Kidney (tissue), 22 donors: ENCODE measurements at places on chromosomes 5 and 9. TPM values are rescaled to one million over a fixed set of nuclear protein-coding genes. Genes with fewer than 3 reads are reported as not detected.

DNA sequence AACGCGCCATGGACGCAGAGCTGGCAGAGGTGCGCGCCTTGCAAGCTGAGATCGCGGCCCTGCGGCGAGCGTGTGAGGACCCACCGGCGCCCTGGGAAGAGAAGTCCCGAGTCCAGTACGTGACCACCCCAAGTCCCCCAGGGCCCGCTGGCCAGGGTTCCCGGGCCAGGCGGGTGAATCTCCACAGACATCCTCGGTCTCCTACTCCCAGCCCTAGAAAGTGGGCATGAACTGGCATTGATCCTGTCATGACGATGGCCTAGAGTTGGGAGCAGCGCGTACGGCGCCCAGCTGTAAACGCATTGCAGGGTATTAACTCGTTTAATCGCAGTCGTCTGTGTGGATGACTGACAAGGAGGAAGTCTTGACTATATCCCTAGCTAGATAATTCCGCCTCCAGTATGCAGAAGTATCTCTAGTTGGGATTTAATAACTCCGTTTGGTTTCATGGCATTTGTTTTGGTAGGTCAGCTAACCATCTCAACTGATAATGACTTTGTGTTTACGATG lies 293 bp downstream of the CENPP start:
- DNase-seq = peak; percentile 87

GRCh38 chr5:9782826-9783560 lies 152.8 kb upstream of the TAS2R1 start:
- DNase-seq = peak; percentile 23

DNA sequence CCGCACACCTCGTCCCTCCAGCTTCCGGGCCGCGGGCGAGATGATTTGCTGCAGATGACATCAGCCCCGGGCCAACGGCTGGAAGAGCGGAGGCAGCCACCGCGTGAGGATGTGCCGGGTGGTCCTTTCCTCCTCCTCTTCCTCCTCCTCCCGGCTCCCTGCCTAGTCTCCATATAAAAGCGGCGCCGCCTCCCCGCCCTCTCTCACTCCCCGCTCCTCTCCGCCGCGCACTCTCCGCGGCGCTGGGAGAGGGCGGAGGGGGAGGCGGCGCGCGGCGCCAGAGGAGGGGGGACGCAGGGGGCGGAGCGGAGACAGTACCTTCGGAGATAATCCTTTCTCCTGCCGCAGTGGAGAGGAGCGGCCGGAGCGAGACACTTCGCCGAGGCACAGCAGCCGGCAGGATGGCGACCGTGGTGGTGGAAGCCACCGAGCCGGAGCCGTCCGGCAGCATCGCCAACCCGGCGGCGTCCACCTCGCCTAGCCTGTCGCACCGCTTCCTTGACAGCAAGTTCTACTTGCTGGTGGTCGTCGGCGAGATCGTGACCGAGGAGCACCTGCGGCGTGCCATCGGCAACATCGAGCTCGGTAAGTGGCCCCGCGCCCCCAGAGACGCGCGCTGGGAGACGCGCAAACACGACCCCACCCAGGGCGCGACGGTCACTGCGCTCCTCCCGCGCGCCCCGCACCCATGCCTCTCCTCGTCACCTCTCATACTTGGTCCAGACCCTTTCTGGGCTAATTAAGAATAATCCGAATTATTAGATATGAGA lies at the start of gene MAP1B:
TSS of gene MAP1B (plus strand) at position 345 of the 770 bp plus-strand sequence. CDS start at position 402, 57 bp downstream.
- DNase-seq = peak; percentile 86

FAM153A gene
- 1.6 TPM for polyA plus RNA-seq

LECT2 gene
- polyA plus RNA-seq = not detected

OR1N2 gene
- polyA plus RNA-seq = not detected
